ENCODE measurements at places on chromosomes 5 and 9.

DNA sequence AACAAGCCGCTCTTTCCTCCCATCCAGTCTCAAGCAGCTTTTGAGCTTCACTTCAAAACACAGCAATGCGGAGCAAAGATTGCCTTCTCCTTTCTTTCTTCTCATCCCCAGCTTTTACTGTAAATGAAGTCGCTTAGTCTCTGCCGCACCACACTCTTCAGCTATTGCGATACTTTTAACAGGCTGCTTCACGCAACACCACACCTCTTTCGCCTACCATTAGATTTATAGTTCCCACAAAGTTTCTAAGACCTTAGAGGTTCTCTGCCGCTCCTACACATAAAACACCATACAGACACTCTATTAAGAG, 711 bp downstream of the PGGT1B start:
- peak; percentile 18 for DNase-seq

- no peak for DNase-seq
These were observed 32.7 kb upstream of the CDKN2B start for GRCh38 chr9:22041775-22042174.

GRCh38 chr5:135287551-135287950, 111.5 kb downstream of the MACROH2A1 start:
- no peak for DNase-seq

DNA sequence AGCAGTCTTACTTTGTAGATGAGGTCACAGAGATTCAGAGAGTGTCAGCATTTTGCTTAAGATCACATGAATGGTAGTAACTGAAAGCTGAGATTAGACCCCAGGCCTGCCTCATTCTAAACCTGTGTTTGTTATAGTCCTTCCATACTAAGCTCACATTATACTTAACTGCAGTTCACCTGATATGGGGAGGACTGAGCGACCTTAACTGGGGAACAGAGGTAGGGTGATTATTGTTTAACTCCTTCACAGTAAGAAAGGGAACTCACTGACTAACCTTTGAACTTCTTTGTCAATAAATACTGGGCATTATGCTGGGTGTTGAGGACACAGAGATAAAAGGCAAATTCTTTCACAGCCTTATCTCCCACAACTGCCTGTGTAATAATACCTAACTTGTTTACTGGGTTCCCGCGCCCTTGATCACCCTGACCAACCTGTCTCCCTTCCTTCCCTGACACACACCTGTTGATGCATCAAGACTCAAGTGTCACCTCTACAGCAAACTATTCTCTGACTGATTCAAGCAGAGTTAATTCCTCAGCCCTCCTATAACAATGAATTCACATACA, 27.2 kb downstream of the DEPDC1B start:
- DNase-seq: no peak
